AG04450 (cell line): ENCODE measurements at places on chromosomes 7 and 10. TPM values are rescaled to one million over a fixed set of nuclear protein-coding genes. Genes with fewer than 3 reads are reported as not detected.
A peak's percentile ranks its signal among the peaks of the same experiment; 100 is the strongest.

TRPV5 gene
- polyA plus RNA-seq, result not detected in 2 replicates

MYOZ1 gene
- polyA plus RNA-seq, result not detected in 2 replicates

ANK3 gene
- 1.6 and 1.9 TPM in 2 replicates for polyA plus RNA-seq

- peak; percentile 61 for DNase-seq
Observed at GRCh38 chr10:43574001-43574892, at the start of gene ZNF239. ZNF239 (minus strand) TSS chr10:43574616; CDS start chr10:43558079, 16,537 bp downstream.

DNA sequence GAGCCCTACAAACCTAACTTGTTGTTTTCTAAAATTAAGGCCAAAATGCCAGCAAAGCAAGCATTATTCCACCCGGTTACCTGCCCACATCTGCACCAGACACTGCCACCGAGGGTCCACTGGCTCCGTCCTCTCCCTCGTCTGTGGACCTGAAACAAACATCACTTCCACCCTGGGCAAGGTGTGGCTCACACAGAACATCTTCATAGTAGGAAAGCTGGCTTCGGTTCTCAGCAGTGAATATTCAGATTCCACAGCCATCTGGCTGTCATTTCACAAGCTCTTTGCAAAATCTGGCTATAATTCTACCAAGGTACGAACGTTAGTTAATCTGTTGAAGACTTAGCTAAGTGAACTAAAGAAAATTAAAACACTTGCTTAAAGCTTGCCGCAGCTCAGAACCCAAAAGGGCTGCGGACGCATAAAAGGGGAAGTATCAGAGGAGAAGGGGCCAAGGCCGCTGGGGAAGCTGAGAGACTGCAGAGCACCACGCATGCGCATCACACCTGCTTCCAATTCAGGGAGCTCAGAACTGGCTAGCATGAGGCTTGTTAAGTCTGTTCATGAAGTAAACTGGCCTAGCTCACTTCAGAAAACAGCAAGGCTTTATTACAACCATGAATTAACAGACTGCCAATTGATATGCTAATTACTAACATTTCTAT, 46.1 kb downstream of the PTPRN2 start:
- no peak for DNase-seq

DNA sequence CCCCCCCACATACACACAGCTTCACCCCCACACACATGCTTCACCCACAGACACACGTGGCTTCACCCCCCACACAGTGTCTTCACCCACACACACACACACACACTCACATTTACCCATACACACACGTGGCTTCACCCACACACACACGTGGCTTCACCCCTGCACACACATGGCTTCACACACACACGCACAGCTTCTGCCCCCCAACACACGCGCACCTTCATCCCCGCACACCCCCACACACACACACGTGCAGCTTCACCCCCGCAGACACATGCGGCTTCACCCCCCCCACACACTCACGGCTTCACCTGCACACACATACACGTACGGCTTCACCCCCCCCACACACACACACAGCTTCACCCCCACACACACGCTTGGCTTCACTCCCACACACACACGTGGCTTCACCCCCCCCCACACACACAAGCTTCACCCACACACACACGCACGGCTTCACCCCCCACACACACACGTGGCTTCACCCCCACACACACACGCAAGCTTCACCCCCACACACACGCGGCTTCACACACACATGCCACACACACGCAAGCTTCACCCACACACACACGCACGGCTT, 82.4 kb downstream of the NKX6-2 start:
- DNase-seq, result no peak

DNA sequence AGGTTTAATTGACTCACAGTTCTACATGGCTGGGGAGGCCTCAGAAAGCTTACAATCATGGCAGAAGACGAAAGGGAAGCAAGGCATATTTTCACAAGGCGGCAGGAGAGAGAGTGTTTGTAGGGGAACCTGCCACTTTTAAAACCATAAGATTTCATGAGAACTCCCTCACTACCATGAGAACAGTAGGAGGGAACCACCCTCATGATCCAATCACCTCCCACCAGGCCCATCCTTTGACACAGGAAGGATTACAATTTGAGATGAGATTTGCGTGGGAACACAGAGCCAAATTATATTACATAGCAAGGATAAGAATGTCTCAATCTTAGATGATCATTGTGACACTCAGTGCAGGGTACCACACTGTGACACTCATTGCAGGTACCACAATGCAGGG, 44.2 kb downstream of the MRPL32 start:
- DNase-seq, result no peak

- DNase-seq, result no peak
Observed at GRCh38 chr10:130763491-130763890, 548.0 kb downstream of the TCERG1L start.

DNA sequence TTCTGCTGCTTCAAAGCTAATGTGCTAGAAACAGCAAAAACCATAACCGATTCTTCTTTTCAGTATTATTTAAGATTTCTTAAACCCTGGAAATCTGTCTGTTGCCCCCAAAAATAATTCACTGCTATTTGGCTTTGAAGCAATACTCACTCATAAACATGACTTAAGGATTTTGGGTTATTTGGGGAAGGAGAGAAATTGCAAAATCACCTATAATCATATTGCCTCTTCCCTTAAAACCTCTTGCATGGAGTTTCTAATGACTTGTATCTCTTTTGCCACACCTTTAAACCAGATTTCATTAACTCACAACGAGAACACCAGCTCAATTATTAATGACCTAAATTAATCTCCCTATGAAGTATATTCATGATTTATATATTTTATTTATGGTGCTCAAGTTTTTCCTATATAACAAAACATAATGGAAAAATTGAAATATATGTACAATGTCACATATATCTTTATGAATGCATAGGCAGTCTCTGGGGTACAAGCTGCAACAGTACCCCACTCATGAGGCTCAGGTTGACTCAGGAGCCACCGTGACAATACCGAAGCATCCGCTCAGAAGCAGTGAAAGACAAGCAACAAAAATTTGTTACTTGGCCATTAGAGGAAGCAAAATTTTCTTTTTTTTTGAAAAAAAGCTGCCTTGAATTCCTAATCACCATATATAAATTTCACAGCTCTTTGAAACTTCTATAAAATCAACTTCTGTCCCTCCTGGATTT, 3.0 kb downstream of the NAMPT start:
- DNase-seq, result no peak
